Retinal pigment epithelial cell (primary cell): ENCODE measurements at places on chromosomes 1 and 21.

DNA sequence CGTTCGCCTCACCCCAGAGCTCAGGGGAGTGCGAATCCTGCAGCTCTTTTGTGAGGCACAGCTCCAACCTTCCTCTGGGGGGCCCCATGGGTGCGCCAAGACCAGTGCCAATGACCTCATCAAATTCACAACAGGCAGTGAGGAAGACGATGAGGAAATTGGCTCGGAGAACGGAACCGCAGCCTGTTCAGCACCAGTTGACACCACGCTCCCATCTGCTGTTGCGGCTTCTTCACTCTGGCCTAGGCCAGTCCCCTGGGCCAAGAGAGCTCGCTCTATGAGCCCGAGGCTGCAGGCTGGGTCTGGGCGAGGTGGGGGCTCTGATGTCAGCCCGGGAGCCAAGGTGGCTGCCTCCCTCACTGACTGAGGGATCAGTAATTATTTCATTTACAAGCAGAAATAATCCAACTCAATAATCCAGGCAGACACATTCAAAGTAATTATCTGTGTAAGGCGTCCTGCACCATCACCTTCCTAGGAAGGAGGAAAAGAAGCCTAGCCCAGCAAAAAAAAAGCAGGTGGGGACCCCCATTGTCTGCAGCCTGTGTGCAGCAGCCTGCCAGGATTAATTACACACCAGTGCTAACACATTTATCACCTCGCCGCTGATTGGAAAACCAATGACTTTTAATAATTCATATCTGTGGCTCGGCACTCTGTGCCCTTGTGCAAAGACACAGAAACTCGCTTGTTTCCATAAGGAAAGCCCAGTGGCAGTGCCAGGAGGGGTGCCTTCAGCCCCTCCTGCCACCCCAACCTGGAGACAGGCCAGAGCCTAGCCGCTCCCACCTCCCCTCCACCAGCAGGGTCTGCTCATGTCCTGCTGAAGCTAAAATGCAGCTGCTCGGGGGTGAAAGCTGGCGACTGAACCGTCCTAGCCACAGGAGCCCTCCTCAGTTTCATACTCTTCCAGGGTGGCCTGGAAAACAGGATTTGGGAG, 1.9 kb downstream of the PLEKHA6 start:
- DNase-seq = no peak

- DNase-seq = no peak
Measured at GRCh38 chr1:78360584-78360983, 130.2 kb upstream of the PTGFR start.

DNA sequence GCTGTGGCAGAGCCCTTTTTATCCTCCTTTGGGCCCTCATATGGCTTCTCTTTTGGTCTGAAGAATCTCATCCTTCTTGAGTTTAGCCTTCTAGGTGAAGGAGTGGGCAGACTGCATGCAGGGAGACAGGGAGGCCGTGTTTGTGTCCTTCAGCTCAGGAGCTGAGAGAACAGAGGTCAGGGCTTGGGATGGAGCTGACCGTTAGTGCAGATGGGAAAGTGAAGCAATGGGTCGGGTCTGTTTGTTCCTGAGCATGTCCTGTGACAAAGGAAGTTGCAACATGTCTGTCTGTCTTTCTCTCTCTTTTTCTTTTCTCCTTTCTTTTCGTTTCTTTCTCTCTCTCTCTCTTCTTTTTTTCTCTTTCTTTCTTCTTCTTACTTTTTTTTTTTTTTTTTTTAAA, 14.9 kb downstream of the MAPKAPK2 start:
- no peak for DNase-seq

DNA sequence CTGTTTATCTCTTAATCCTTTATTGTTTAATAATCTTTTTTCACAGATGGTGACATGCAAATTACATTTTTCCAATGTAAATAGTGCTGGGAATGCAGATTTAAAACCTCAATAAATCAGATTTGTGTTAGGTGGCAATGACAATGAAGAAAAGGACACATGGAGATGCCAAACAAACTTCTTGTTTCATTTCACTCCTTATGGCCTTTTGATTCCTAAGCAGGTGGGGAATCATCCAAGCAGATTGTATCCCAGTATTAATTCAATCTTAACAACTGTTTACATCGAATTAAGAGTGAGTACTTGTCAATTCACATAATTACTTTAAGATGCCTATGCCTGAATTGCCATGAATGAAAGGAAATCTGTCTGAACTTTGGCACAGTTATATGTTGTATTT, 98.9 kb upstream of the RGS18 start:
- DNase-seq = no peak

- no peak for DNase-seq
Measured at GRCh38 chr1:189706594-189706993, 771.1 kb downstream of the BRINP3 start.

DNA sequence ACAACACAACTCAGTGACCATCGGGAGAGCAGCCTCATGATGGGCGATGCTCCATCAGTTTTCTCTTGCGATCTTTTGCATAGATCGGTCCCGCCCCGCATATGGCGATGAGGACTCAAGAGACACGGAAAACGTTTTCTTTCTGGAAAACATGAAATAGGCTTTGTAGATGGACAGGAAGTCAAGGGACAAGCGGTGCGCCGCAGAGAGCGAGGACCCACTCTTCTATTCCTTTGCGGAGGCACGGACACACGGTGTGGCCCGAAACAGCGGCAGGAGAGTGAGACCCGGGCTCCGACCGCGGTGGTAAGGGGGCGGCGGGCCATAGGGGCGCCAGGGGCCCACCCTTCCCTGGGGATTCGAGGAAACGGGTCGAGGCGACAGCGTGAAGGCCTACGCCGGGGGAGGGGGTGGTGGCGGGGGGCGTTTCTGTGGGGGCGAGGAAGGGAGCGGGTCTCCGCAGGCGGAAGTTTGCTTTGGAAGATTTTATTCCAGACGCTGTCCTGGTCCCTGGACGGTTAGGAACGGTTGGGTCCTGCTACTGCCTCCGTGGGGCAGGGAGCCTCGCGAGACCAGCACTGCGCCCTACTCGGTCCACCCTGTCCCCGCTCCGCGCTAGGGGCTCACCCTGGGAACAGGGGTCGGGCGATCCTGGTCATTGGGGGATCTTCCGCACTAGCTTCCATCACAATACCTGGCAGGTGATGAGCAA, 796 bp upstream of the TDRKH start:
- no peak for DNase-seq

DNA sequence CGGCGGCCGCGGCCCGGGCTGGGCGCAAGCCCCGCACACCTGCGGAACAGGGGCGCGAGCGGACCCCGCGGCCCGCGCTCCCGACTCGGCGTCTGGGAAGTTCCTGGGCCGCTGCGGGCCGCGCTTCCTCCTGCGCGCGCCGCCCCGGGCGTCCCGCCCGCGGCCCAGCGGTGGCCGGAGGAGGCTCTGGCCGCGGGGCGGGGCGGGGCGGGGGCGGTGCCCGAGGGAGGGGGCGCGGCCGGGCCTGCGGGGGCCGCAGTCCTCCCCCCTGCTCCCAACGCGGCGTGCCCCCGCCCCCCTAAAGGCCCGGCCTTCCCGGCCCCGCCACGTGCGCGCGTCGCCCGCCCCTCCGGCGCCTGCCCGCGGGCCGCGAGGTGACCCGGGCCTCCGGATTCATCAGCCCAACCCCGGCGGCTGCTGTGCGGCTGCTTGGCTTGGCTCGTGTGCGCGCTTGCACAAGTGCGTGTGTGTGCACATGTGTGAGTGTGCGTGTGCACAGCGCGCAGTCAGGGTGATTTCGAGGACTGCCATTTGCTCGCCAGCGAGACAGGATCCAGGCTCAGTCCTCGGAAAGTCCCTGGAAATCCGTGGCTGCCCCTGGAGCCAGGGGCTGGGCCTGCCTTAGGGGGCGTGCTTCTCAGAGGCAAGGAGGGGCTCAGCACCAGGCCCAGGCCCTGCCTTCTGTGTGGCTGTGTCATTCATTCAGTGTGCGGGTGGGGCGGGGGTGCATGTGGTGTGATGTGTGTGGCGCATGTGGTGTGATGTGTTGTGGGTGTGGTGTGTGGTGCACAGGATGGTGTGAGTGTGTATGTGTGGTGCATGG, at the start of gene C2CD2:
Gene C2CD2 (minus strand): TSS at position 188 of the 823 bp plus-strand sequence. CDS start 370 bp downstream, outside the sequence.
- DNase-seq = no peak

- DNase-seq = no peak
Measured at GRCh38 chr1:54365398-54365797, 40.8 kb downstream of the SSBP3 start.

DNA sequence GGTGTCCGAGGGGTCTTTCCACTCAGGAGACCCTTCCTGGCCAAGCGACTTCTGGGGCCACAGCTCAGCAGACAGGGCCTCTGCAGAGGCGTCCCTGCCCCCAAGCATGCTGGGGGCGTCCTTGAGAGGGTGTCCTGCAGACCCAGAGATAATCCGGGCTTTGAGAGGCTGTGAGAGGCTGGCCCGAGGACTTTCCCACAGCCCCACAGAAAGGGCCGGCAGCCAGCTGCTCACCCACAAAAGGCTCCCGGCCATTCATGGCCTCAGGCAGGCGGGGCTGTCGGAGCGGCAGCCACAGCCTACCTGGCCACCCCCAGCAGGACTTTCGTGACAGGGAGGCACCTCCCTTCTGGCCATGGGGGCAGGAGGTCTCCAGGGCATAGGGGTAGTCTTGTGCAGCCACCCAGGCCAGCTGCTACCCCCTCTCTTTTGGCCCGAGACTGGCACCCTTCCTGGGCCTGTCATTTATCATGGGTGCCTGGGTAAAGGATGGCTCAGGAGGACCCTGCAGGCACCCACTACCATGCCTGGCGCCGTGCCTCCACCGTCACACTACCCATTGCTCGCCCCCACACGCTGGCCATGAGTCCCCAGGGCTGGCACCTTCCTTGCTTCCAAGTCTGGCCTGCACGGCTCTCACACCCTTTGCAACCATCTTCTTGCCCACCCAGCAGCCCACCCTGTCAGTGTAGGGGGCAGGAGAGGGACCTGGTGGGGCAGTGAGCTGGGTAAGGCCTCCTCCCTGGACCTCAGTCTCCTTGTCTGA, 11.1 kb upstream of the TNFRSF14 start:
- DNase-seq = no peak

- no peak for DNase-seq
Measured at GRCh38 chr1:35756064-35756463, 13.7 kb downstream of the CLSPN start.

- no peak for DNase-seq
Measured at GRCh38 chr1:14215151-14215550, 383.3 kb upstream of the KAZN start.

DNA sequence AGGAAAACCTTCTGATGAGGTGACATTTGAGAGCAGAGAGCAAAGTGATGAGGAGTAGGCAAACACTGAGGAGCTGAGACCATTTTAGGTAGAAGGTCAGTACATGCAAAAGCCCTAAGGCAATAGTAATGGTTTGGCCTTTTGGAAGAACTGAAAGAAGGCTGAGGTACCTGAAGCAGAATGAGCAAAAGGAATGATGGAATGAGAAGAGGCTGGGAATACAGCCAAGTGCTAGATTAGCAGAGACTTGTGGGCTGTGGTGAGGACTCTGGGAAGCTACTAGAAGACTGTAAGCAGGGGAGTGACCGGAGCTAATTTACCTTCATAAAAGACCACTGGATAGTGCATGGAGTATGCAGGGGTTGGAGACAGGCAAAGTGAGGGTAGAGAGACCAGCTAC, 77.9 kb downstream of the GFI1 start:
- DNase-seq = peak; percentile 54

DNA sequence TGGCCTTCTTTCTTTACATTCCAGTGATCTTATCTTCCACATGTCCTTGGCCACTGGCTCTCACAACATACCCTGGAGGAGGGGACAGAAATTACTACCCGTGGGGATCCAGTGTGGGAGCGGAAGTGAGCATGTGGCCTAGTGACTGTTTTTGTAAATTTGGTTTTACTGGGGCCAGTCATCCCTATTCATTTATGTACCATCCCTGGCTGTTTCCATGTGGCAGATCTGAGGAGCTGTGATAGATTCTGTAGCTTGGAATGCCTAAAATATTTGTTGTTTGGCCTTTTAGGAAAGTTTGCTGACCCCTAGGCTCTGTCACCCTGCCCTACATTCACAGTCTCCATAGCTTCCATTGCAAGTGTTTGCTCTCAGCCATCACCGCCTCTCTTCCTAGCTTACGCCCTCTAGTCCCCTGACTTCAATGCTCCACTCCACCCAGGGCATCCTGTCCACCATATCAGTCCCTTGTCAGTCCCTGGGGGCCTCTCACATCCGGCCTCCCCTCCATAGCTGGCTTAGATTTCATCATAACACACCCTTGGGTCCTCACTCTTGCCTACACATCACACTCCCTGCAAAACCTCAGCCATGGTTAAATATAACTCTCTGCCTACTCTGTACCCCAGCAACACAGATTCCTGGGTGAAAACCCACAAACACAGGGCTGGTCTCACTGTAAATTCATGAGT, 25.8 kb downstream of the DHCR24 start:
- DNase-seq = no peak

GRCh38 chr21:42063191-42063570, 7.9 kb upstream of the UMODL1 start:
- DNase-seq = no peak

GRCh38 chr21:46210378-46211136, 18.0 kb downstream of the LSS start:
- DNase-seq = no peak

GRCh38 chr1:53138991-53139884, 3.2 kb downstream of the SLC1A7 start:
- DNase-seq = no peak

GRCh38 chr1:116256286-116256649, 116.8 kb upstream of the ATP1A1 start:
- DNase-seq = no peak

DNA sequence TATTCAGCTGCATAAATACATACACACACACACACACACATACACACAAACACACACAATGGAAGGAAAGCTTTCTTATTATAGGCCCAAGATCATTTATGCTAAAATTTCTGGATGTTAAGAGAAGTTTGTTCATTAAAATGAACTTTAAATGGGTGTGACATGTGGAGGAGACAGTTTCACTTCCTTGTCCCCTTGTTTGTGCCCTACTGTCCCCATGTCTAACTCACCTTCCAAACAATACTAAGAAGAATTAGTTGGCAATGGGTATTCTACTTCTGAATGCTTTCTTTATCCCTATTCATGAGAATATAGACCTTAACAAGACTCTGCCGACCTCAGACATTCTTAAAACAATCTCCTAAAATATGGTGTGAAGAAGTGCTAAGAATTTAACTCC, 63.5 kb upstream of the NRIP1 start:
- DNase-seq = no peak

GRCh38 chr1:220680085-220680687, 10.0 kb upstream of the C1orf115 start:
- DNase-seq = no peak

GRCh38 chr1:174923820-174924219, 75.9 kb upstream of the CACYBP start:
- DNase-seq = no peak

GRCh38 chr1:30902593-30903290, 5.8 kb downstream of the SDC3 start:
- no peak for DNase-seq

GRCh38 chr1:53196485-53197290, at the start of gene CPT2:
CPT2 (plus strand) TSS chr1:53196824; CDS start chr1:53196944, 120 bp downstream.
- DNase-seq = peak; percentile 59

GRCh38 chr1:30908696-30909364, at the start of gene SDC3:
SDC3 (minus strand) TSS chr1:30908758; CDS start chr1:30908586, 172 bp downstream.
- no peak for DNase-seq
